AML-193 (cell line): ENCODE measurements at places on chromosomes 7 and 10.

DNA sequence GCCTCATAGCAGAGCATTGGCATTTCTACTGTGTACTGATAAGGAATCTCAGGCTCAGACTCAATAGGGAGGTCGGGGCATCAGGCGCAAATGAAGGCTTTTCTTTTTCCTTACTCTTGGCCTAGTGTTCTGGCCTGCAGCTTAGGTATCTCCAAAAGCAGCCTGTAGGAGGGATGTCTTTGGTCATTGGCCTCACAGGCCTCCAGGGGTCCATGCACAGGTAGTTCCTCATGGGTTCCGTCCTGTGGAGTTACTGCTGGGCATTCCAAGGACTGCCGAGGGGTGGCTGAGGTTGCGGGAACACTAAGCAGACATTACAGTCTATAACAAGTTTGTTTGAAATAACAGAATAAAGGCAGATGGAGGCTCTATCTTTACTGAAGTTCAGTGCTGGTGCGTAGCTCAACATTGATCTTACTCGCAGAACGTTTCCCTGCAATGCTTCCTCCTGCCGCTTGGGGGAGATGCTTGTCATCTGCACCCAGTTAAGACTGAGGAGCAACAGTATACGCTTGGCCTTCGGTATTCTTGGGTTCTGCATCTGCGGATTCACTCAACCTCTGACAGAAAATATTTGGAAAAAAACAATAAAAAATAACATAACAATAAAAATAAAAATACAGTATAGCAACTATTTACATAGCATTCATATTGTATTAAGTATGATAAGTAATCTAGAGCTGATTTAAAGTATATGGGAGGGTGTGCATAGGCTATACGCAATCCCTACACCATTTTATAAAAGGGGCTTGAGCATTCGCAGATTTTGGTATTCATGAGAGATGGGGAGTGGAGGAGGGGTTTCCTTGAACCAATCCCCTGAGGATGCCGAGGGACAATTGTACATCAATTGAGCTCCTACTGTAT, 58.9 kb downstream of the SH2D4B start:
- DNase-seq: peak; percentile 44

GRCh38 chr10:110016039-110016438, 8.3 kb downstream of the ADD3 start:
- DNase-seq: no peak

GRCh38 chr7:73701357-73701995, 18.0 kb downstream of the STX1A start:
- peak; percentile 21 for DNase-seq

GRCh38 chr7:30804078-30804661, 33.0 kb downstream of the MINDY4 start:
- no peak for DNase-seq

DNA sequence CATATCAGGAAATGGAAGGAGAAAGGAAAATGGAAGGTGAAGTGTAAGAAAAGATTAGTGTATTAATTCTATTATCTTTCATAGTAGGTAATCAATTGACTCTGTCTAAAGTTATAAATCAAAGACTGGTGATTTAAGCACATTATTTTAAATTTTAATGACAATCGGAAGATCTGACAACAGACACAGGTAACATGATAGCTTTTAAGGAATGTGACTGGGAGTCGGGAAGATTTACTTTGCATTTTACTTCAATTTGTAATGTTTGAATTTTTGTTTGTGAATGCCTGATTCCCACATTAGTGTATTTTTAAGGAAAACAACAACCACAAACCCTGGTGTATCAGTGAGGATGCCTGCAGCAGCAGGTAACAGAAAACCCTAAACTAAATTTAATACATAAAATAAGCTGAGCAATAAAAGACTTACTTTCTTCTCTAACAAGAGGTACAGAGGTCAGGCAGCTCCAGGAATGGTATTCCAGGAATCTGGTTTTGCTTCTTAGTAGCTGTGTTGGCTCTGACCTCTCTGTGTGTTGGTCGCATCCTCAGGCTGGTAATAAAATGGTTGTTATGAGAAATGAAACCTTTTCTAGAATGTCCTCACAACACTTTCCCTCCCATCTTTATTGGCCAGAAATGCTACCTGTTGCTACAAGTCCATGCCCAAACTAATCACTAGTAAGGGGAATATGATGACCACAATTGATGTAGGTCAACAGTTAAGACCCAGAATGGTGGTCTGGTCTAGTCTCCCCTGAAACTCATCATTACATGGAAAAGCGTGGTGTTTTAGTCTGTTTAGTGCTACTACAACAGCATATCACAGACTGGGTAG, 12.2 kb downstream of the DNAJB9 start:
- DNase-seq: no peak

DNA sequence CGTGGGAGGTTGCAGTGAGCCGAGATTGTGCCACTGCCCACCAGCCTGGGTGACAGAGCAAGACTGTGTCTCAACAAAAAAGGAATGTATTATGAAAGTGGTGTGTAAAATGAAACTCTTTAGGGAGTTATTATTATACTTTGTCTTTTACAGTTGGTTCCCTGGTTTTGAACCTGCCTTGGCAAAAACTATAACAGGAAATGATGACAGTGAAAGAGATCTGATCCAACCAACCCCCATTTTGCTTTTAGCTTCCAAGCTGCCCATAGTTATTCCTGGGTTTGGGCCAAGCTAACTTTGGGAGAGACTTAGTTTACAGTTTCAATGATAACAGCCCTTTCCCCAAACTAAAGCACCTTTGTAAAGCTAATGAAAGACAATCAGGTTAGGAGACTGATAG, 34.1 kb upstream of the NMT2 start:
- DNase-seq: no peak

DNA sequence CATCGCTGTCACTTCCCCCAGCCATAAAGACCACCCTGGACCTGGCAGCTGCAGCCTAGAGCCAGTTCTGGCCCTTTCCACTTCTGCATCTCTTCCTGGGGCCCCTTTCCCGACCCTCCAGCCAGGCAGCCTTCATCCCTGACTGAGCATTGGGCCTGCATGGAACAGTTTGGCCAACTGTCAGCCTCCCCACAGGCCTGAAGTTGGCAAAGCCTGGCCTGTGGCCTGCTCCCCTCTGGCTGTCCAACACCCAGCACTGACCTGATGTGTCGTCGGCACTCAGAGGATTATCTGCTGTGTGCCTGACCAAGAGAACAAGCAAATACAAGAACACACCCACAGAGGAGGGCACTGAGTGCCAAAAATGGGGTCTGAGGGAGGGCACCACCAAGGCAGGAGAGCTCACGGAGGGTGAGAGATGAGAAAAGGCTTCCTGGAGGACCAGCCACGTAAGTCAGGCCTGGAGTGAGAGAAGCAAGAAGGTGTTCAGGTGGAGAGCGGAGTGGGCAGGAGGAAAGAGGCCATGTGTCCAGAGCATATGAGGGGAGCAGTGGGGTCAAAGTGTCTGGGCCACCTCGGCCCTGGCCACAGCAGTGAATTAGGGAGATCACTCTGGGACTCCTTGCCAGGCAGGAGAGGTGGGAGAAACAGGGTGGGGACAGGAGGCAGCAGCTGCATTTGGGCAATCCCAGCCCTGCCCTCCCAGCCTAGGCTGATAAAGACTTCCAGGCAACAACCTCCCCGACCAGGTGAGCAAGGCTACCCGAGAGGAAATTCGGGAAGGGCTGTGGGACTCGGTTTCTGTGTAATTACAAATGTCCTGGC, 4.5 kb downstream of the GPRIN2 start:
- no peak for DNase-seq

DNA sequence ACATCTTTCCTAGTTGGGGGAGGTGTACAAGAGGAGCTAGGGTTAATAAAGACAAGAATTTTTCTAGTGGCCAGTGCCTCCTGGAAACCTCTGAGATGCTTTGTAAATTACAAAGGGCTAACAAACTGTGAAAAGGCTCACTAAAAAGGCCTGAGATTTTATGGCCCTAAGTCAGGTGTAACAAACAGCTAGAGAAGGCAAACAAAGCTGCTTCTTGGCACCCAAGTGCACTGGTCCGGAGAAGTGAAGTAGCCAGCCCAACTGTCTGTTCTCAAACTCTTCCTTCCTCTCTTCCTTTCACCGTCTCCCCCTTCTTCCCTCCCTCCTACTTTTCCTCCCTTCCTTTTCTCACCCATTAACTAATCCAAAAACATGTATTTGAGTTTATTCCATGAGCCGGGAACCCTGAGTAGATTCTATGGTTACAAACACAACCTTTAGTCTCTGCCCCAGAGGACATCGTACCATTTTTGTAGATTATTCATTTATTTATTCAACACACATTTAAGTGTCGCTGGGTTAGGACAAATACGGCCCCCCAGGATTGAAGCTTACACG, 143.4 kb upstream of the PCGF5 start:
- DNase-seq: no peak

- DNase-seq: no peak
These were observed 3.7 kb downstream of the METTL27 start for GRCh38 chr7:73838642-73839041.

GRCh38 chr10:33841678-33842077, 507.2 kb upstream of the NRP1 start:
- DNase-seq: no peak

DNA sequence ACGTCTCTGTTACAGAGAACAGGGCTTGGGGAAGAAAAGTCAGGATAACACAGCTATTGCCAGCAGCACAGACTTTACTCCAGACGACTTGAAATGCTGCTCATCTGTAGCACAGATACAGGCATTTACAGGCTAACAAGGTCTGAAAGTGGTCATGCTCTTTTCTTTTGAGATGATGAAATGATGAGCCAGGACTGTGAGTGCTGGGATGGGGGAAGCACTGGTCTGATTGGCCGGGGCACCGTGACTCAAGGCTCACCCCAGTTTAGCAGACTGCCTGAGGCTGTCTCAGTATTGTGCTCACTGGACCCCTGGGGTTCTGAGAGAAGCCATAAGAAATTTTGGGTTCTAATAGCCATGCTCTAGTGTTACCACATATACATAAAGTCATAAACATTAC, 12.4 kb downstream of the SMKR1 start:
- DNase-seq: no peak

GRCh38 chr10:62171791-62172190, 96.9 kb downstream of the RTKN2 start:
- no peak for DNase-seq

GRCh38 chr10:122327237-122328206, 47.0 kb upstream of the PLEKHA1 start:
- no peak for DNase-seq

DNA sequence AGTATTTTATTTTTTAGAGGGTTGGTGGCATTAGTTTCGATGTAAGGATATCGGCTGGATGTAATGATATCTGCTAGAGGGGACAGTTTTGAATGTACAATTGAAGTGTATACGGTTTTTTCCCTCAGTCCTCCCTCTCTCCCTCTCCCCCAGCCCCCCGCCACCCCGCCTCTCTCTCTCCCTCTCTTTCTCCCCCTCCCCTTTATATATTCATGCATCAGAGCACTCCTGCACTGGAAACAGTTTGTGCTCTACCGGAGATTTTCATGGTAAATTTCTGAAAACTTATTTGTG, 1.6 kb downstream of the GLCCI1 start:
- no peak for DNase-seq

DNA sequence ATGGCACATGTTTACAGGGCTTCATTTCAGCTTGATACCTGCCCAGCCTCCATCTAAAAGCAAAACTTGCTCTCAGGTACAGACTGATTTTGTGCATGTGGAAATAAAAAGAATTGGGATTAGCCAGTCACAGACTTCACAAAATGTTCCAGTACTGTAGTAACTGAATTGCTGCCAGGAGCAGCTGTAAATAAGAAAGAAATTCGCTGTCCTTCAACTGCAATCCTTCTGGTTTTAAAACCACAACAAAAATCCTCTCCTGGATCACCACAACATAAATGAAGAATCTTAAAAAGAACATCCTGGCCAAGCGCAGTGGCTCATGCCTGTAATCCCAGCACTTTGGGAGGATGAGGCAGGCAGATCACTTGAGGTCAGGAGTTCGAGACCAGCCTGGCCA, 3.9 kb upstream of the MIOS start:
- no peak for DNase-seq

GRCh38 chr7:46854958-46855473, 726.9 kb downstream of the TNS3 start:
- no peak for DNase-seq

DNA sequence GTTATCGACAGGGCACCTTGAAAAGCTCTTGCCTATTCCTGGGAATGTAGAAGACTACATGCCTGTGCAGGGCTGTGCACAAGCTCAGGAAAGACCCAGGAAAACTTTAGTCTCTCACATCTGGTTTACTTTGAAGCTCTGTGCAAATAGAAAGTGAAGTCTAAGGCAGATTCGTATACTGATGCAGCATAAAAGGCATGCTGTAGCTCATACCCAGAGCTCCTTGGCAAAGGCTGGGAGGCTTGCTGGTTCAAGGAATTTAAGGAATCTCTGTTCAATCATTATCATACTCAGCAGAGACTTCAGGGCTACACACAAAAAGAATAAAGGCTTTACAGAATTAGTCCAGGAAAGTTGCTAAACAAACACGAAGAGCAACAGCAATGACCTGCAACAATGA, 192.0 kb downstream of the OTUD1 start:
- no peak for DNase-seq

GRCh38 chr10:44389556-44389955, 4.7 kb upstream of the CXCL12 start:
- no peak for DNase-seq

DNA sequence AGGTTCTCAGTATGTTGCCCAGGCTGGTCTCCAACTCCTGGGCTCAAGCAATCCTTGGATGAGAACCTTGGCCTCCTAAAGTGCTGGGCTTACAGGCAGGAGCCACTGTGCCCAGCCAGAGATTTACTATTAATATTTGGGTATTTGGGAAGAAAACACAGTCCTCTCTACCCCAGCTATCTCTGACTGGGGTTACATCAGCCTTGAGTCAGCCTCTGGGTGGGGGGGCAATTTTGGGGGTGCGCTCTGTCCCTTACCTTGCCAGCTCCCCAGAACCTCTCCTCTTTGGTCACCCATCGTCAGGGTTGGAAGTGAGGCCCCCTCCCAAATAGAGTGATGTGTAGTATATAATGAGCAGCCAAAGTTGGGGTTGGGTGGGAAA, 1.8 kb downstream of the MLXIPL start:
- DNase-seq: no peak

DNA sequence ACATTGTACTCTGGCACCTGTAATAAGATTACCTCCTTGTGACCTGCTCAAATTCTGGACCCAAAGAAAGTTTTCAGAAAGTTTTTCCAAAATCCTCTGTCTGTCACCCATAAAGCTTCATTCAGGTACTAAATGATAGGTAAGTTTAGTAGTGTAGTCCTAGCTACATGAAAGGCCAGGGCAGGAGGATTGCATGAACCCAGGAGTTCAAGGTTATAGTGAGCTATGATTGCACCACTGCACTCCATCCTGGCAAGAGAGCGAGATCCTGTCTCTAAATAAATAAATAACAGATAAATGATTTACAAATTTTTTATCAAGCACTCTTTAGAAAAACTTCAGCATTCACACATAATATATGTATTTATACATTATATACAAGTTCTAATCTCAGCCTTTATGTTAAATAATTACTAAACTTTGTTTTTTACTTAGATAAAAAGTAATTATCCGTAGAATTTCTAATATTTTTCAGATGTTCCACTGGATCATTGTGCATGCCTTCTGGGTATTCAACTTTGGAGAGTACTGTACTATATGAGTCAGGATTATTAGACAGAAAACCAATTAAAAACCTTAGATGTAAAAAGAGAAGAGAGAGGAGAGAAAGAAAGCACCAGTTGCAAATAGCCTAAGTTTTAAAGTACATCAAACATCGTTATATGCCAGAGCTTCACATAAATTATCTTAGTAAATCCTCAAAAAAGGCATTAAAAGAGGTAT, 363.0 kb downstream of the LRRTM3 start:
- no peak for DNase-seq

GRCh38 chr7:105215182-105215581, 173.5 kb downstream of the SRPK2 start:
- no peak for DNase-seq
